Esophagus (tissue), 2 donors: ENCODE measurements at places on chromosomes 1 and 21. TPM values are rescaled to one million over a fixed set of nuclear protein-coding genes. Genes with fewer than 3 reads are reported as not detected.

Gene SOX13
- polyA plus RNA-seq, result 10.4 TPM

Gene CHAF1B
- 2.1 TPM for polyA plus RNA-seq

Gene VCAM1
- polyA plus RNA-seq, result 0.47 TPM

Gene CELA2B
- polyA plus RNA-seq, result not detected

Gene SPRR1A
- polyA plus RNA-seq, result 3,249 TPM

Gene S100A8
- polyA plus RNA-seq, result 44,360 TPM

Gene FCRL5
- 0.08 TPM for polyA plus RNA-seq

Gene COL9A2
- polyA plus RNA-seq, result 0.54 TPM

Gene HCRTR1
- 0.02 TPM for polyA plus RNA-seq

Gene PLEKHG5
- polyA plus RNA-seq, result 18.5 TPM

Gene CD1E
- polyA plus RNA-seq, result 0.16 TPM

Gene RHBDL2
- polyA plus RNA-seq, result 25.1 TPM

Gene CYP4B1
- polyA plus RNA-seq, result 64.5 TPM

Gene LAMC1
- polyA plus RNA-seq, result 7.0 TPM

Gene MIXL1
- polyA plus RNA-seq, result not detected

Gene LCE1D
- polyA plus RNA-seq, result not detected
